ENCODE measurements at places on chromosomes 4 and X. TPM values are rescaled to one million over a fixed set of nuclear protein-coding genes. Genes with fewer than 3 reads are reported as not detected.

DNA sequence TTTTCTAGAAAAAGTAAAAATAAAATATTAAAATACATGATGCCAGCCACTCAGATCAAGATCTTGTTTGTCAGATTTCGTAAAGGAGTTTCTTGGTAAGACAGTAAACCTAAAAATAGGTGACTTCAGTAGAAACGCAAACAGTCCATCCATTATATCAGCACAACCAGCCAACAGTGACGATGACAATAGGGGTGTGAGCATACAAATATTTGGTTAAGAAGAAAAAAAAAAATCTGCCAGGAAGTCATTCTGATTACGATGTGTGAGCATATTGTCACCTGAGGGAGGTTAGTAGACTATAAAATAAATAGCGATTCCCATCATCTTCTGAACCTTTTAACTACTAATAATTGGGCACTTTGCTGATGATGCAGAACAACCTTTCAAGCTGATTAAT lies 37.6 kb downstream of the SLC7A11 start:
- DNase-seq: no peak

DNA sequence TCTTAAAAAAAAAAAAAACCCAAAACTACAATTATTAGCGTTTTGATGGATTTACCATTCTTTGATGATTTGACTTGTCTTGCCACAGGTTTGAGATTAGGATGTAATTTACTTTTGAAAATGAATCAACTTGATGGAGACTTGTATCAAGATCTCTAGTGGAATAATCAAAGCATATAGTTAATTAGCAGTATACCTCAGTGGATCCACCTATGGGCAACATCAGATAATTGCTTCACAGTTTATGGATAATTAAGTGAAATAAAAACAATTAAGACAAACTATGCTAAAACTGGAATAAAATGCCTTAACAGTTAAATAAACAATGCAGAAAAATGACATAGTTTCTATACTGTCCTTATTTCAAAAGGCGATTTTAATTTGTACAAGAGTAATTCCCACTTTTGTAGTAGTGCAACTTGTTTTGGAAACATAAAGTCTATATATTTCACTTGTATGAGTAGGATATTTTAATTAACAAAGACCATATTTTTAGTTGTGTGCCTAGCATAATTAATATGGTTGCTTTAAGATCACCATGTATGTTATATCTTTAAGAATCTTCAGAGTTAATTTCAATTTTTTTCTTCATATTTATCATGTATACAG lies 4.2 kb downstream of the CPEB2 start:
- DNase-seq: no peak

DNA sequence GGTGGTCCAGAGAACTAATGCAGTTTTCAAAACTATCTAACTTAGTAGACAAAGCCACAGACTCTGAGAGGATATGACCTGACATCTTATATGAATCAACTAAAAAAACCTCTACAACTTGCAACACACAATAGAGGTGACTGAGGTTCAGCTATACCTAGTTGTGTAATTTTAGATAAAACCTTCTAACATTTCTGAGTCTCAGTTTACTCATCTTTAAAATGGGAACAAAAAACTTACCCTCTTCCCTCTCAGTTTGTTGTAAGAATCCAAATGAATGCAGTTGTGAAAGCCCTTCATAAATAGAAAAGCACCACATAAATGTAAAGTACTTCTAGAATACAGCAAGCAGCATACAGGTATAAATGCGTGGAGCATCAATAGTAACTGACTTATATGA lies 5.9 kb downstream of the SH3D19 start:
- DNase-seq: no peak

- DNase-seq: no peak
Measured at GRCh38 chr4:42133006-42133405, 19.4 kb downstream of the BEND4 start.

- DNase-seq: no peak
Measured at GRCh38 chr4:111736516-111736915, 408.7 kb upstream of the FAM241A start.

- DNase-seq: no peak
Measured at GRCh38 chr4:159131564-159131963, 28.7 kb downstream of the RAPGEF2 start.

DNA sequence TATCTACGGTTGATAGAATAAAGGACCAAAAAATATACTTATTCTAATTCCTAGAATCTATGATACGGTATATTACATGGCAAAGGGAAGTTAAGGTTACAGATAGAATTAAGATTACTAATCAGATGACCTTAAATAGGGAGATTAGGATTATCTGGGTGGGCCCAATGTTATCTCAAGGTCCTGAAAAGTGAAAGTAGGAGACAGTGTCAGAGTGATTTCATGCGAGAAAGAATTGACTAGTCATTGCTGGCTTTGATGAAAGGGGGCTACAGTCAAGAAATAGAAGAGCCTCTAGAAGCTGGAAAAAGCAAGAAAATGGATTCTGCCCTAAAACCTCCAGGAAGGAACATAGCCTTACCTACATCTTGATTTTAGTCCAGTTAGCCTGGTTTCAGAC lies 176.9 kb upstream of the PPP1R2C start:
- no peak for DNase-seq

DNA sequence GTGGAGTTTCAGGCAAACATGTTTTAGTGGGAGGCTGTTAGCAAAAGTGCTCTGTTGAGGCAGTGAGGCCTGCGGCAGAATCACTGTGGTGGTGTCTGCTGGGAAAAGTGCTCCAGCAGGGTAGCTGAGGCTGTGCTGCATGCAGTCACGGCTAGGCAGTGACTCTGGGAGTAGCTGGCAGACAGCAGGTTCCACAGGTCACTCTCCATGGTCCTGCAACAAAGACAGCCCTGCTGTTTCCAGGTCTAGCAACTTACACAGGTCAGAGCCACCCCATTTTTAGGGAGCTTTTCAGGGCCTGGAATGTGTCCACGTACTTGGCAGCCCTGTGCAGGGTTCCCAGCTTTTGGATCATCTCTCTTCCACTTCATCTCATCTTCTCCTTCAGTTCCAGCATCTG lies 184.3 kb downstream of the NAA11 start:
- no peak for DNase-seq

GRCh38 chr4:56728512-56728911 lies 47.4 kb upstream of the HOPX start:
- peak; percentile 70 for DNase-seq

DNA sequence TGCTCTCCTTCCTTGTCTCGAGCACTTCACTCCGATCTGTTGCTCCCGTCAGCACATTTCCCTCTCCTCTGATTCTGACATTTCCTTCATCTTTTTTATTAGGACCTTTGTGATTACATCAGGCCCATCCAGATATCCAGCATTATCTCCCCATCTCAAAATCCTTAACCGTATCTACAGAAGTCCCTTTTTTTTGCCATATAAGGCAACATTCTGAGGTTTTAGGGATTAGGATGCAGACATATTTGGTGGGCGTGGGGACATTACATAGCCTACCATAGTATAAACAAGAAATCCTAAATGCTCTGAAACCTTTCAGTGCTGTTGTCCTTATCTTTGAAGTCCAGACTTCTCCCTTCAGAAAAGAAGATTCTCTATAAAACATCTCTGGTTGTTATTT lies 505.0 kb upstream of the PITX2 start:
- no peak for DNase-seq

DNA sequence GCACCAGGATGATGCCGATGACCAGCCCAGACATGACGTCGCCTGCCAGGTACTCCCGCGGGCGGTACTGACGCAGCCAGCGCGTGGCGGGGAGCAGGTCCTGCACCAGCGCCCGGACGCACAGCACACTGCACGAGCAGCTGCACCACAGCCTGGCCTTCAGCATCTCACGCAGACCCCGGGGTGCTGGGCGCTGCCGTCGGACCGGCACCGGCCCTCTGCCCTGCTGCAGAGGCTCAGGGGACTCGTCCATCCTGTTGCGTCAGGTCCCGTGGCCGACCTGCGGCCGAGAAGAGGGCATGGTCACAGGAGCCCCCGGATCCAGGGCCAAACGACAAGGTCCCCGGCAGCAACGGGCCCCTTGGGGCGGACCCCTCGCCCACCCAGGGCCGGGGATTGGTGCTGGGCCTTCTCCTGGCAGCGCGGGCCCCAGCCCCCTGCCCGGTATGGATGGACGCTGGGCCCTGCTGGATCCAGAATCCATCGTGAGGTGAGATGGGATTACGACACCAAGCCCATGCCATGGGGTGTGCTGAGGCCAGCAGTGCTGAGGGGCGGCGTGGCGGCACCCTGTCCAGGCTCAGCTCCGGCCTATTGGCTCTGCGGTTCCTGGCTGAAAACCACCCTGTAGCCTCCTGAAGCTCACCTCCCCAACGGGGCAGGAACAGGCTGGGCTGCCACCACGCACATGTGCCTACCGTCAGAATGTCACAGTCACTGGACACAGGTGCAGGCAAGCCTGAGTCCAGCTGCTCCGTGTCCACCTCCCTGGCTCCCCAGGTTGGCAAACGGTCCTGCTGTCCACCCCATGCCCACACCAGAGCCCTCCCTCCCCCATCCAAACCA lies 1.5 kb downstream of the SLC26A1 start:
- no peak for DNase-seq

- DNase-seq: no peak
Measured at GRCh38 chrX:13373431-13374187, 53.8 kb upstream of the ATXN3L start.

GRCh38 chr4:146330392-146330791 lies 116.1 kb downstream of the REELD1 start:
- DNase-seq: no peak

- DNase-seq: no peak
Measured at GRCh38 chr4:121140716-121141460, 23.2 kb downstream of the TNIP3 start.

DNA sequence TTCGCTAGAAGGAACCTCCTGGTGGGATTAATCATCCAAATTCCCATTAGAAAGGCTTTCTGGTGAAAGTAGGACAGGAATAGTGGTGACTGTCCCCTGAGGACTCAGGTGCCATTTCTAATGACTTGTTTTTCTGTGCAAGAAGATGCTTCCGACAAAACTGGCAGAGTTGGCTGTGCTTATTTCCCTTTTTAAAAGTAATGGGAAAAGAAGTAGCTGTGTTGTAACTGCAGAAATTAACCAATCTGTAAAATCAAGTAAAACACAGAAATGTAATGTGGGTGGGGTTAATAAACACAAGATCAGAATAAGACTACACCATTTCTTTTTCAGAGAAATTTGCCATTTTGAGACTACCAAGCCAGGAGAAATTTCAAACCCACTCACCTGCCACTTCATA lies 55.0 kb upstream of the FAM9B start:
- DNase-seq: no peak

DNA sequence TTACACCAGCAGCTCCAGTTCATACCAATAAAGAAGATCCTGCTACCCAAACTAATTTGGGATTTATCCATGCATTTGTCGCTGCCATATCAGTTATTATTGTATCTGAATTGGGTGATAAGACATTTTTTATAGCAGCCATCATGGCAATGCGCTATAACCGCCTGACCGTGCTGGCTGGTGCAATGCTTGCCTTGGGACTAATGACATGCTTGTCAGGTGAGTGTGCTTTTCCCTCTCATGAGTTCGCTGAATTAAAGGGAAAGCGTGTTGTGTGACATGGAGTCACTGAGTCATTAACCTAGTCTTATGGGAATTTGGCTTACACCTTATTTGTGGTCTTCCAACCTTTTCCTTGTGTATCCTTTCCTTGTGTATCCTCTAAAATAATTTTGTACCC lies 15.9 kb downstream of the TMEM165 start:
- DNase-seq: no peak

- no peak for DNase-seq
Measured at GRCh38 chr4:83267830-83268475, 16.6 kb downstream of the COQ2 start.

- DNase-seq: no peak
Measured at GRCh38 chr4:94446386-94446785, 5.4 kb upstream of the PDLIM5 start.

- no peak for DNase-seq
Measured at GRCh38 chr4:166662266-166662843, 571.9 kb downstream of the SPOCK3 start.

GRCh38 chrX:38400389-38400910 lies 48.0 kb downstream of the OTC start:
- no peak for DNase-seq

DNA sequence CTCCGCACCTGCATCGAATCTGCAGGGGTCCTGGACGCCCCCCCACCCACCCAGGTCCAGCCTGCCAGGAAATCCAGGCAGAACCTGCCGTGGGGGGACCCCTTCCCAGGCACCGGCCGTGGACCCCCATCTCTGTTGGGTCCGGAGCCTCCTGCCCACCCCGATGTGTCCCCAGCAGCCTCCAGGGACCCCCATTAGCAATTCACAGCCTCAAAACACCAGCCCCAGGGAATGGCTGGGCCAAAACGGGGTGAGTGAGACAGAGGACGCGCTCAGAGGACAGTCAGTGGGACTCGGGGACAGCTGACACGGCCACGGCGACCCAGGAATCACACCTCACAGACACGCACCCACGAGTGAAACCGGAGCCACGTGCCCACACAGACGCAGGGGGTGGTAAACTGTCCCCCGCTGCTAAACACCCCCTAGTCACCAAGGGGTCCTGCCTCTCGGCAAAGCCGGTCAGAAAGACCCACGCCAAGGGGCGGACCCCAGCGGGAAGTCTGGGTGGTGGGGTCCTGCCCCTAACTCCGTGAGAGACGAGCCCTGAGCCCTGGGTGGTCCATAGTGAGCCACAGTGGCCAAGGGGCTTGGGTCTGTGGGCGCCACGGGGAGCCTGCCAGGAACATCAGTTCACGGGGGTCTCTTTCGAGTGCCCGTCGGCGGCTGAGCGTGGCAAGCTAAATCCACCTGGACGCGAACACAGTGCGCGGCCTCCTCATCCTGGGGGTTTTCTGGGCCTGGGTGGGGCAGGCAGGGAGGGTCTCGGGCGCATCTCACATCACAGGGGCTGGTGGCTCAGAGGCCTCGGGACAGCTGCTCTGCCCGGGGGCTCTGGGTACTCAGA lies 126.5 kb upstream of the NKX1-1 start:
- no peak for DNase-seq

DNA sequence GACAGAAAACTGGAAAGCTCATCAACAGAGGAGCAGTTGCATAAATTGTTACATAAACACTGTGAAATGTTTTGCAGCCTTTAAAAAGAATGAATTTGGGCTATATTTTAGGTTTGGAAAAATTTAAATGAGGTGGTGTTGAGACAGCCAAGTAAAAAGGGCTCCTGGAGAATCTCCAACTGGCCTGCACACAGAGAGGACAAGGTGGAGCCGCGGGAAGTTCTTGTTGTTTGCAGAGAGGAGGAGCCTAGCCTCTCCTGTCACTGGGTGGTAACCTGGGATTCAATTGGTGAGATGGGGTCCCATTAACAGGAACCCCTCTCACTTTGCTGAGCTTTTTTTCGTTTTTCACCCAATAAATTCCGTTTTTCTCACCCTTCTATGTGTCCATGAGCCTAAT lies 13.4 kb downstream of the GIMD1 start:
- no peak for DNase-seq

GRCh38 chrX:85065512-85066198 lies 62.0 kb downstream of the APOOL start:
- no peak for DNase-seq

The CXCL1 gene
- total RNA-seq: 0.84 TPM

The SOWAHD gene
- 1.1 TPM for total RNA-seq

The TRO gene
- total RNA-seq: 20.5 TPM

The MAGEA8 gene
- total RNA-seq: not detected

The CT45A10 gene
- not detected for total RNA-seq

The TMEM154 gene
- 1.3 TPM for total RNA-seq

The PRR32 gene
- not detected for total RNA-seq

The P2RY8 gene
- total RNA-seq: 0.84 TPM

The ARHGEF38 gene
- not detected for total RNA-seq

The SPRY1 gene
- total RNA-seq: 195 TPM

The POLN gene
- 9.6 TPM for total RNA-seq

The GPR82 gene
- total RNA-seq: 0.59 TPM

The AMER1 gene
- total RNA-seq: 4.5 TPM

The VCX3A gene
- total RNA-seq: not detected

The UGT8 gene
- total RNA-seq: 75.1 TPM

The KLHL4 gene
- total RNA-seq: not detected

The PNMA3 gene
- 0.20 TPM for total RNA-seq

The CSAG2 gene
- not detected for total RNA-seq
